ENCODE measurements at places on chromosomes 16 and 17.

- no peak for DNase-seq
Observed at GRCh38 chr16:923184-923583, 47.6 kb downstream of the LMF1 start.

GRCh38 chr17:27811961-27812360 is 11.6 kb upstream of the NOS2 start:
- DNase-seq = peak; percentile 69

GRCh38 chr17:27473748-27474609 is 17.7 kb downstream of the KSR1 start:
- DNase-seq = no peak

DNA sequence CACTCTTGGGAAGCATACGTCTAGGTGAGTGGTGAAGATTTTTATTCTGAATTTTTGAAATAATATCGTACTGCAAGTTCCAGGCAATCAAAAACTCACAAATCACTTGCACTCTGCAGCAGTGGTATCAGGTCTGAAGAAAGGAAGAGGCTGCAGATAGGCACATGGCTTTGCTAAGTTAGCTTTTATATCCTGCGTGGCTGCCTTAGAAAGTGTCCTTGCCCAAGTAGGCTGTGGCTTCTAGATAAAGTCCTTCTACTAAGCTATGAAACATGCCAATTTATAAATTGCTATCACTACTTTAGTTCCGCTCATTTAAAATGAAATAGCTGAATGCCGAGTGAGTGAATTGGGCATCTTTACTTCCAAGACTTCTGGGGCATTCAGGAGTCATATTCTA is 17.9 kb downstream of the WWOX start:
- DNase-seq = no peak

DNA sequence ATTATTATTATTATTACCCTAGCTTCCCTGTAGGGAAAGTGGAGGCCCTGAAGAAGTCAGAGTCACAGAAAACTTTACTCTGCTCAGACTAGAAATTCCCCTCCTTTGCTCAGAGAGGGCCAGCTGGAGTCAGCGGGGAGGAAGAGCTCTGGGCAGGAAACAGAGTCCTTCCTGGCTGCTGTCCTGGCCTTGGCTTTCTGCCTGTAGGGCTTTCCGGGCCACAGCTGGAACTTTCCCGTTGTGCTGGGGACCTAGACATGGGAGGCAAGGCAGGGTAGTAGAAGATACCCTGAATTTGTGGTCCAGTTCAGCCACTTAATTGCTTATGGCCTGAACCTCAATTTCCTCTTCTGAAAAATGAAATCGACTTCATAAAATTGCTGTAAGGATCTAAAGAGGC is 14.0 kb upstream of the CCL2 start:
- no peak for DNase-seq

DNA sequence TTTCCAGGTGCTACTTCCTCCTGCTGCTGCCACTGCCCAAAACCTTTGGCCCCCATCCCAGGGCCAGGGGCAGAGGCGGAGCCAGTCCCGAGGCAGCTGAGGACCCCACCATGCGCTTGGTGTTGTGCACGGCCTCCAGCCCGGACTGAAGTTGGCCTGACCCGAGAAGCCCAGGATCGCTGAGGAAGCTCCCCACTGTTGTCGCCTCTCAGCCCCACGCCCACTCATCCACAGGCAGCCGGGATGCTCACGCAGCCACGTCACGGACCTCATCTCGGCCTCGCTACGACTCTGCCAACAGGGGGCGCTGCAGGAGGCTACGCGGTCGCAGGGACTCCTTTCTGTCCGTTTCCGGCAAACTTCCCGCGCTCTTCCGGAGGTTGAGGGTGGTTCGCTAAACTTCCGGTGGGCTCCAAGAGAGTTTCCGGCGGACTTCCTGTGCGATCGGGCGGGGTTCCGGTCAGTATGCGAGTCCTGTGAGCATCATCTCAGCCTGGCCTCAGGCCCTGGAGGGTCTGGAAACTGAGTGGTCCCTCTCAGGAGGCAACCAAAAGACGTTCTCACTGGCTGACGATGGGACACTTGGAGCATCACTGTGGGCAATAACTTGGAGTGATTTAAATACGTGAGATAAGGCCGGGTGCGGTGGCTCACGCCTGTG is 12.4 kb downstream of the ZG16B start:
- peak; percentile 54 for DNase-seq

GRCh38 chr17:17056156-17056539 is 13.9 kb downstream of the MPRIP start:
- no peak for DNase-seq

DNA sequence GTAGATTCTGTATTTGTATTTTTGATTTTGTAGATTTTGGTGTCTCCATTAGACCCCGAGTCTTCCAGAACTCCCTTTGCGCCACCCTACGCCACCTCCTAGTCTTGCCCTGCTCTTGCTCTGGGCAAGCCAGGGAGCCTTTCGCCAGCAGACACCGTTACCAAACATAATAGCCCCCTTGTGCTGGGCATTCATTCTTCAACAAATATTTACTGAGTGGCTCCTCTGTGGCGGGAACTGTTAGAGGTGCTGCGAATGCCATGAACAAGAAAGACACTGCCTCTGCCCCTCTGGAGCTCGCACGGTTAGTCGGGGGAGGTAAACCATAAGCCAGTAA is 841 bp upstream of the GPT2 start:
- DNase-seq = no peak

- no peak for DNase-seq
Observed at GRCh38 chr17:73166731-73167581, 2.1 kb downstream of the SSTR2 start.

GRCh38 chr17:65679165-65679845 is 117.9 kb upstream of the AXIN2 start:
- DNase-seq = no peak

GRCh38 chr16:56305956-56306565 is 114.8 kb downstream of the GNAO1 start:
- DNase-seq = no peak

DNA sequence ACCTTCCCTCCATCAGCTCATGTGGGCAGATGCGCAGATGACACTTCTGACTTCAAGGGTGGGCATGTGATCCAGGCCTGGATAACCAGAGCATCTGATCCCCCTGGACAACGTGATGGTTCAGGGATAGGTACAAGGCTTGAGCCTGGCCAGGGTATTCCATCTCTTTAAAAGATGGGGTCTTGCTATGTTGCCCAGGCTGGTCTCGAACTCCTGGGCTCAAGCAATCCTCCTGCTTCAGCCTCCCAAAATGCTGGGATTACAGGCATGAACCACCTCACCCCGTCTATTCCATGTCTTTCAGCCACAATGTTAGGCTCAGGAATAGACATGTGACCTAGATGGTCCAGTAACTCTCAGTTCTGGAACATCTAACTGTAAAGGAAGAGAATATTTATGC is 20.8 kb downstream of the CRYM start:
- no peak for DNase-seq

DNA sequence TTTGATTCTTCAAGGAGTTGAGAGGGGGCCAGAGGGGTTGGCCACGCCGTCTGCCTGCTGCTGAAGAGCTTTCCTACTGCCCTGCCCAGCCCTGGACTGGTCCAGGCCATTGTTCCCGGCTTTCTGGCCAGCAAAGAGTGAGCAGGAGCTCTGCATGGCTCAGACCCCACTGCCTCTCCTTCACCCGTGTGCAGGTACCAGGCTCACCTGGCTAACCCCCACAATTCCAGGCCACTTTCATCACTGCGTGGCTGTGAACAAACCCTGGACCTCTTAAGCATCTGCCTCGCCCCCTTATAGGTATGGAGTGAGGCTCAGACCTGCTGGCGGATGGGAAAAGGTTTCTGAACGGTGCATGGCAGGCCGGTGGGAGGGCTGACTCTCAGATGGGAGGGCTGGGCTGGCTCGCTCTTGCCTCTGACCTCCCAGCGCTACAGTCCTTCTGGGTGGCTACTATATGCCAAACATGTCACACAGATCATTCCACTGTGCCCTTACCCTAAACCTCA is 8.9 kb downstream of the ZNF319 start:
- DNase-seq = no peak

GRCh38 chr16:4263504-4264436 is 9.1 kb downstream of the TFAP4 start:
- peak; percentile 76 for DNase-seq

DNA sequence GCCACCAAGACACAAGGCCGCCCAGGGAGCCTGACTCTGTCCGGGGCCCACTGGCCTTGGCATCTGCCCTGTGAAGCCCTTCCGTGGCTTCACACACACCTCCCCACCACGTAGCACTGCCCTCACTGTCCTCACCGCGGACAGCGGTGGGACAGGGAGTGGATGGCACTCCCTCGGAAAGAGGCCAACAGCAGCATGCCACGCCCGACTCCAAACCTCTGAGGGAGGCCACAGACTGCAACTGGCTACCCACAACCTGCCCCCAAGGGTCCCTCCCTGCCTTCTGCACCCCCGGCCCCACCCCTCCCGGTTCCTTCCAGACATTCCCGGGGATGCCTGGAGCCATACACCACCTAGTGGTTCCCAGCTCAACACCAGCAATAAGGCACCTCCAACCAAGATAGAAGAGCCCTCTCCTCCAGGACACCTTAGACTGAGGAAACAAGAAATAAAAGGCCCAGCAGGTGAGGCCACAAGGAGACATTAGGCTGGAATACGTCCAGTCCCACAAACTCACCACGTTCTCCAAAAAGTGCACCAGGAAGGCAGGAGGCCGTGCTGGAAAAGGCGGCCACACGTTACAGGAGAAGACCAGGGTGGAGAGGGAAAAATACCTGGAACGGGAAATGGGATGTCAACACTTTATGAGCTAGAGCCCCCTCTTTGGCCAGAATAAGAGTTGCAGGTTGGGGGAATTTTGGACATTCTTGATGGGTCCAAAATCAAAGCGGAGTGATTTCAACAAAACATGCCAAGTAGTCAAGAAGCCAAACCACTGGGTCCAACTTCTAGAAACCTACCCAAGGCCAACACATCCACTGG is 310.0 kb downstream of the SOX9 start:
- peak; percentile 70 for DNase-seq

GRCh38 chr16:26134588-26134987 is 442.8 kb downstream of the HS3ST4 start:
- no peak for DNase-seq

GRCh38 chr17:7775051-7775450 is 57.5 kb downstream of the DNAH2 start:
- no peak for DNase-seq

- DNase-seq = peak; percentile 88
Observed at GRCh38 chr17:78168242-78168902, at the start of gene SYNGR2. TSS of gene SYNGR2 (plus strand) at chr17:78168581. CDS start at chr17:78168617, 36 bp downstream.

GRCh38 chr16:71383054-71383773 is 24.7 kb downstream of the CALB2 start:
- no peak for DNase-seq

- DNase-seq = no peak
Observed at GRCh38 chr16:19549673-19550072, 5.8 kb upstream of the VPS35L start.

GRCh38 chr17:61314368-61315078 is 85.1 kb upstream of the TBX2 start:
- no peak for DNase-seq

- DNase-seq = peak; percentile 79
Observed at GRCh38 chr16:67517661-67518423, 10.8 kb upstream of the RIPOR1 start.

- DNase-seq = no peak
Observed at GRCh38 chr17:79146562-79146961, 71.9 kb downstream of the ENGASE start.

- peak; percentile 71 for DNase-seq
Observed at GRCh38 chr17:3683054-3683511, 12.9 kb downstream of the P2RX5 start.

- DNase-seq = no peak
Observed at GRCh38 chr16:83819361-83819760, 11.6 kb downstream of the HSBP1 start.

GRCh38 chr16:81427219-81427618 is 17.4 kb upstream of the CMIP start:
- DNase-seq = no peak

GRCh38 chr16:57736419-57737351 is 1.1 kb downstream of the KATNB1 start:
- peak; percentile 68 for DNase-seq

DNA sequence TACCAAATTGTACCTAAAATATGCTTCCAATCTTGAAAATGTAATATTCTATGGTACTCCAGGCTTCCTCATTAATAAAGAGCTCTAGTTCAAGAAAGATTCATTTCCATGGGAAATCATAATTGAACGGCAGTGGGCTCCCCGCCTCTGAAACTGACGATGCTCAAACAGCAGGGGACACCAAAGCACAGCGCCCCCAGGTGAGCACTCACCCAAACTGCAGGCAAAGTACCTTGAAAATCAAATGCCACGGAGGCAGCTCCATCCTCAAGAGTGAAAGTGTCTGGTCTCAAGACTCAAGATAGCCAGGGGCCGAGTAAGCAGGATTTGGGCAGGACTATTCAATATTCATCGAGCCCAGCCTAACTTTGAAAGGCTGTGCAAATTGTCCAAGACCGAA is 217.4 kb upstream of the TNRC6C start:
- peak; percentile 28 for DNase-seq

GRCh38 chr16:65954446-65954845 is 412.0 kb upstream of the CDH5 start:
- DNase-seq = no peak

- DNase-seq = no peak
Observed at GRCh38 chr17:43042025-43042628, 17.1 kb downstream of the RND2 start.

- DNase-seq = no peak
Observed at GRCh38 chr17:41176744-41177387, 1.2 kb downstream of the KRTAP4-2 start.

DNA sequence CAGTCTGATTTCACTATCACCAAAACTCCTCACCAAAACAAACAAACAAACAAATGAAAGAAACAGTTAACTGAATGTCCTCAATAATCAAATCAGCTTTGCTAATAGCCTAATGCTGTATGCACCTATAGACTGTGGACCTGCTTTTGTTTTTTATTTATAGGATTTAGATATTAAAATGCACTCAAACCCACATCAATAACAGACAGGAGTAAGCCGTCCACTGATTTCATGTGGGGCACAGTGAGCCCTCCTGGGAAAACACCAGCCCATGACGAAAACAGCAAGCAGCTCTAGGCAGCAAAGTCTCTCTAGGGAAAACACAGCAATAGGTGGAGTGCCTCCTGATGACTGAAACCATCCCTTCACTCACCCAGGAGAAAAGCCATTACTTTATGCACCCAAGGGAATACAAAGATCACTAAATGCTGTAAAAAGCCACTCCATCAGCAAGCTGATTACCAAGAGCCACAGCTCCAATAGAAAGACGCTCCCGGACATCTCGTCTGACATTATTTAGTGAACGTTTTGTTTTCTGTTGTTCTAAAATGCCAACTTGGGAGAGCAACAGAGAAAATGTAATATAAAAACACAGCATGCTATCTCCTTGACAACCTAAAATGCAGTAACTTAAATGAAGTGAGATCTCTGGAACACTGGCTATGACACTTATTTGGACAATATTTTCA is 47.8 kb downstream of the ANKFY1 start:
- no peak for DNase-seq

- no peak for DNase-seq
Observed at GRCh38 chr17:49365667-49366066, 3.6 kb upstream of the ZNF652 start.

GRCh38 chr16:9061358-9061813 is 30.1 kb upstream of the HAPSTR1 start:
- DNase-seq = no peak

Data from Peyer's patch (tissue), 4 donors.